ENCODE measurements at places on chromosomes 1 and 21.

DNA sequence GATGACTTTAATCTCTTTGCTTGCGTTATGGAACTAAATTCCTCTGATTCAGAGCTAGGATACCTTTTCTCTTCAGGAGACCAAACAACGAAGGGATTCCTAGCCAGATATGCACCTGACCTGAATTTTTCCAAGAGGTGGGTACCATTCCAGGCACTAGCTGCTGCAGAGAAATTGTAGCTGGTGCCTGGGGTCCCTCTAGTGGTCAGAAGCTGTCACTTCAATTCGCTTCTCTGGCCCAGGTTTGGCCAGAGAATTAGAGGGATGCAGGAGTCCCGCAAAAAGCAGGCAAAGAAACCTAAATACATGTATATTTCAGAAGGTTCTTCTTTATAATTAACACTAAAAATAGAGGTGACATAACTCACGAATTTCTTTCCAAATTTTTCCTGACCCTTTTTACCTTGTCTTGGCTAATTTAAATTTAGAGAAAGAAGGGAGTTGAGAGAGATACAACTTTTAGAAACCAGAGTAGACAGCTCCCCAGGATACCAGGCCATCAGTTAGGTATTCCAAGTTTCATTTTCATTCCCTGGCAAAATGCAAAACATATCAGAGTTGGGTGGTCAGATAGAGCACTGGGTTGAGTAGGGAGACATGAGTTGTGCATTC, 9.6 kb downstream of the ACKR1 start:
- no peak for DNase-seq

- DNase-seq = no peak
Observed at GRCh38 chr1:212752934-212753497, 38.6 kb downstream of the NSL1 start.

DNA sequence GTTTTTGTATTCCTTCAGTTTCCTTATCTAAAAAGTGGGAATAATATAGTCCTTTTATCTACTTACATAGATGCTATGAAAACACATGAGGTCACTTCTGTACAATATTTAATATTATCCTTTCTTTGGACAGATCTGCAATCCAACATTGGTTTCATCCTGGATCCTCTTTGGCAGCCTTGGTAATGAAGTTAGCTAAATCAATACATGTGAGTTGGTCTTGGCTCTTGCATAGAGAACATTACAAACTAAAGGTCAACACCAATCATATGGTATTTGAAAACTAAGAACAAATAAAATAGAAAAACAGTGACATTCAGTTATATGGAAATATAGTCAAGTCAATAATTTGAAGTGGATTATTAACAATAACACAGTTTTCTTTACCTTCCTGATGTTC, 3.2 kb upstream of the EDEM3 start:
- no peak for DNase-seq

- no peak for DNase-seq
Observed at GRCh38 chr1:99535470-99536164, 110.3 kb upstream of the PALMD start.

DNA sequence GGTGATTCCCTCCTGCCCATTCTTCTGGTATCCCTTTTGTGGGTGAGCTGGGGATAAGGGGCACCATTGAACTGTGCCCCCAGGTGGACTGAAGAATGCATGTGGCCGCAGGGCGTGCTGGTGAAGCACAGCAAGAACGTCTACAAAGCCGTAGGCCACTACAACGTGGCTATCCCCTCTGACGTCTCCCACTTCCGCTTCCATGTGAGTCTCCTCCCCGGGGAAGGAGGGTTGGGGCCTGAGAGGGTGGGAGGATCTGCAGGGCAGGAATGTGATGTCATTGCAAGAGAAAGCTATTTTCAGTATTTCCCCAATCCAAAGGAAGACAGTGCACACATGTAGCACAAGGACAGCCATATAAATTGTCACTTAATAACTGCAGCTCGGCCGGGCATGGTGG, 7.5 kb upstream of the KPNA6 start:
- DNase-seq = no peak

- DNase-seq = no peak
Observed at GRCh38 chr1:230145953-230146476, 79.0 kb downstream of the GALNT2 start.

GRCh38 chr1:184329962-184330868, 56.6 kb upstream of the C1orf21 start:
- no peak for DNase-seq

DNA sequence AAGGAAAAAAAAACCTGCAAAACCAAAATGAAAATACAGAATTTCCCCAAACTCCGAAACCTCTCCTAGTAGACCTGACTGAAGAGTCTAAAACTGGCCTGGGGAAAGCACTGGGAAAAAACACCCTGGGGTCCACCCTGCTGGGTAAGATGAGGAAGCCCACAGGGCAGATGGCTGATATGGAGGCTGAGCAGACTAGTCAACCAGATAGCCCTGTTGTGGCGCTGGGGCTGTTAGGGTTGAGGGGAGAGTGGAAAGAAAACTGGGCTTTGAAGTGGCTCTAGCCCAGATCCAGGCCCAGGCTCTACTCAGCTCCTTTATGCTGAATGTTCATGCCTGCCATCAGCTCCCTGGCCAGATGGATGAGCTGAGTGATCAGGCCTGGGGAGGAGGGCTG, 6.8 kb upstream of the SLAMF1 start:
- DNase-seq = no peak

DNA sequence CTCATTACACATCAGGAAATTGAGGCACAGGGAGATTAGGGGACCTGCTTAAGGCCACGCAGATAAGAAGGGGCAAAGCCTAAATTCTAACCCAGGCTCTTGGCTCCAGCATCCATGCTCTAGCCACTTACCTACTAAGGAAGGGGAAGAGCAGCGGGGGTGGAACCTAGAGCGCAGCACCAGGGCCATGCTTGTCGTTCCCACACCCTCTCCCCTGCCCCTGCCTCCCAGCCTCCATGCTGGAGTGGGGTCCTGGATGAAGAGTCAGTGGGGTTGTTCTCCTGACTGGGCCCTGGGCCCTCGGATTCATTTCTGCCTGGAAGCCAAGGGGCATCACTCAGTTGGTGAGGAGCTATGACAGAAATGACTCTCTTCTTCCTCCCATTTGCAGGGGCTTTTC, 133.3 kb downstream of the FOXD2 start:
- no peak for DNase-seq

- DNase-seq = no peak
Observed at GRCh38 chr1:178048883-178049282, 45.0 kb upstream of the RASAL2 start.

DNA sequence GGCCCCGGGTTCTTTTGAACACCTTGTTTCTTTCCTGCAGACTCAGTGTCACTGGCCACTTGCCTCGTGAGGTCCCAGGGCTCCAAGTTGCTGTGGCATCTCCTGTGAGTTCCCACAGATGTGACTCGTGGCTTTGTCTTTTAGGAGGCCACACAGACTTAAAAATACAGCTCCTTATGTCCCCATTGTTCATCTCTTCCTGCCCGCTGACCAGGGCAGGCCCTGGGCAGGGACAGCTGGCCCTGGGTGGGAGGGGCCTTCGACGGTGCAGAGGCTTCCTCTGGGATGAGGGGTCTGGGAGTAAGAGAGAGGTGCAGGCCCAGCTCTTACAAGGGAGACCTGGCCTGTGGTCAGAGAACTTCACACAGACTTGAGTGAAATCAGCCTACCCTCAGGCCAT, 15.6 kb downstream of the LDLRAP1 start:
- DNase-seq = no peak

GRCh38 chr1:189315035-189315901, 1162.4 kb downstream of the BRINP3 start:
- DNase-seq = no peak

GRCh38 chr1:147083919-147084272, 88.4 kb downstream of the PRKAB2 start:
- no peak for DNase-seq

- DNase-seq = no peak
Observed at GRCh38 chr1:92795166-92795565, 10.3 kb upstream of the EVI5 start.

DNA sequence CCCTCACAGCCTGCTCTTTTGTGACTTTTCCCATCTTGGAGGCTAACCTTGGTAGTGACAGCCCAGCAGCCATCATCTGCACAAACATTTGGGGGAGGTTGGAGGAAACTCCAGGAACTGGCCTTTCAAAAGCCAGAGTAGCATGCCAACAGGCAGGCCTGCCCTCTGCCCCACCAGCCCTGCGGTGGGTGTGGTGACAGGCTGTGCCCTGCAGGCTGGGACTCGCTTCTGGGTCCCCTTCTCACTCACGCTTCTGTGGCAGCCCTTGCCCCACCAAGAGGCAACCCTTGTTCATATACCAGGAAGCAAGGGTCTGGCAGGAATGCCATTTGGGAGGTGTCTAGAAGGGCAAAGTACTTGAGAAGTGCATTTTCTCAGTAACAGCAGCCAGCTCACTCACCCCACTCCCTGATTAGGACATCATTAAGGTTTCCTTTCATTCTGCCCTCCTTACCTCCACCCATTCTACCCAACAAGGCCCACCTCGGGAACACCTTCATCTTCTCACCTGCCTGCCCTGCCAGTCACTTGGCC, 20.8 kb upstream of the FAM3B start:
- no peak for DNase-seq

DNA sequence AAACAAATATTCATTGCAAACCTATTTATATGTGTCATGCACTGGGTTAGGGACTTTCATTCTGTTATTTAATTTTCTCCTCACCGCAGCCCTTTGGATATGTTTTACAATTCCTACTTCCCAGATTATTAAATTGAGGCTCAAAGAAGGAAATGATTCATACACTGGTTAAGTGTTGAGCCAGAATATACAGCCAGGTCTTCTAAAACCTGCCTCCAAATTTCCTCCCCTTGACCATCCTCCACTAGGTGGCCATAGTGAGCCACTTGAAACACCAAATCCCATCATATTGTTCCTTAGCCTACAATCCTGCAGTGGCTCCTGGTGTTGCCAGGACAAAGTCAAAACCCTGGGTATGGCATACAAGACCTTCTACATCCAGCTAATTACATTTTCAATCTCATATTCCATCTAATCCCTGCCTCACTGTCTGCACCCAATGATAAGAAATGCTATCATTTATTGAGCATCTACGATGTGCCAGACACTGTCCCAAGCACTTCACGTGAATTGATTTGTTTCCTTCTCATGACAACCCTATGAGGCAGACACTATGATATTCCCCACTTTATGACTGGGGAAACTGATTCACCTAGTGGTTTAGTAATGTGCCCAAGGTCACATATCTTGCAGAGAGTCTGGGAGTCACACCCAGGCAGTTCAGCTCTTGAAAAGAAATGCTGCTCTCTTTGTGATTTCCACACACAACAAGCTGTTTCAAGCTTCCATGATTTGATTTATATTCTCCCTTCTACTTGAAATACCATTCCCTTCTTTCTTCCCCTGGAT, 23.6 kb upstream of the KIRREL1 start:
- no peak for DNase-seq

DNA sequence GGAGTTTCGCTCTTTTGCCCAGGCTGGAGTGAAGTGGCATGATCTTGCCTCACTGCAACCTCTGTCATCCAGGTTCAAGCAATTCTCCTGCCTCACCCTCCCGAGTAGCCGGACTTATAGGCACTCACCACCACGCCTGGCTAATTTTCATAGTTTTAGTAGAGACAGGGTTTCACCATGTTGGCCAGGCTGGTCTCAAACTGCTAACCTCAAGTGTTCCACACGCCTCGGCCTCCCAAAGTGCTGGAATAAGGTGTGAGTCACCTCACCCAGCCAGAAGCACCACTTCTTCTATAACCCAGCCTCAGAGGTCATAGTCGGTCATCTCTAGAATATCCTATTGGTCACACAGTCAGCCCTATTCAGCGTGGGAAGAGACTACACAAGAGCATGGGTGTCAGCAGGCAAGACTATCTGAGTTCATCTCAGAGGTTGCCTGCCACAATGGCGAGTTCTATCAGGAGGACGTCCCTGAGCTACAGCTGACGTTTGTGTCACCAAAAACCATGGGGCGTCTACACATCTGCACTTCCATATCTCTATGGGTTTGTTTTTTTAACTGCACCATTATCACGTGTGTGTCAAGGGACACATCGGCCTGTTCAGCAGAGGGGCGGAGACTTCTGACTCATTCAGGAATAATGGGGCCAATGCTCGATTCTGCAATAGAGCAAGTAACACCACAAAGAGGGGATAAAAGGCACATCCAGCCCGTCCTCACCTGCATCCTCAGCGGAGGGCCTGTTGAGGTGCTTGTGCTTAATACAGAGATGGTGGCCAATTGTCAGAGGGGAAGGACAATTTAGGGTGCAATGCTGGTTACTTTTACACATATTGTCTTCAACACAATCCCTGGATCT, 256.3 kb upstream of the IRF2BP2 start:
- DNase-seq = no peak

DNA sequence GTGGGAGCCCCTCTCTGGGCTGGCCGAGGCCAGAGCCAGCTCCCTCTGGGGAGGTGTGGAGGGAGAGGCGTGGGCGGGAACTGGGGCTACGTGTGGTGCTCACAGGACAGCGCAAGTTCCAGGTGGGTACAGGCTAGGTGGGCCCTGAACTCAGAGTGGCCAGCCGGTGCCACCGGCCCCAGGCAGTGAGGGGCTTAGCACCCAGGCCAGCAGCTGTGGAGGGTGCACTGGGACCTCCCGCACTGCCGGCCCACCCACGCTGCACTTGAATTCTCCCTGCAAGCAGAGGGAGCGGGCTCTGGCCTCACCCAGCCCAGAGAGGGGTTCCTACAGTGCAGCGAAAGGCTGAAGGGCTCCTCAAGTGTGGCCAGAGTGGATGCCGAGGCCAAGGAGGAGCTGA, 20.2 kb downstream of the PRAMEF20 start:
- DNase-seq = no peak

DNA sequence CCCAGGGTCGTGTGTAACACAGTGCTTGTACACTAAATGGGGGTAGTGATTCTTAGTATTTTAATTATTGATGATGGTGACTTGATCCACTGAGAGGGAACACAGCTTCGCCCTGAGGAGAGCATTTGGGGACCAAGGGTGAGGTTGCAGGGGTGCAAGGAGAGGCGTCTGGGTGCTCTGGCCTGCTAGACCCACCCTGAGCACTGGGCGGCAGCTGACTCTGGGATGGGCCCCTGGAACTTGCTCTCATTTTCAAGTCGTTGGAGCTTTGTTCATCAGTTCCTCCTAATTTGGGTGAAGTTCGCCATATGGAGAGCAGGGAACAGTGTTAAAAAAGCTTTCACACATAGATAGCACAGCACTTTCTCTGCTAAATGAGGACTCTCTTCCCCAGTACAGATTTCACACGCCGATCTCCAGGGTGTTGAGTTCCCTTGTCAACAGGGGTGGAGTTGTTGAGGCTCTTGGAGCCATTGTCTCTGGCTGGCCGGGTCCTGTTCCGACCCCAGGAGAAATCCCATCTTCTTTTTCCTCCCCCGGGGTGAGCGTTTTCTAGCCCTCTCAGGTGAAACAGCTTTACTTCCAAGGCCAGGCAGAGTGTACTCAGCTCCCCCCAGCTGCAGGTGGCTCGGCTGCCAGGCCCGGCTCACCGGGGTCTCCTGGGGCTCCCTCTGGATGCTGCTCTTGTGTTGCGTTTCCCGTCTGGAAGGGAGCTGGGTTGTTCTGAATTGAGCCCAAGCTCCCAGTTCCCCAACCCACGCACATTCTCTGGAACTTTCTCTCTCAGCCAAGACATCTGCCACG, 367.4 kb downstream of the RPS6KC1 start:
- no peak for DNase-seq

- DNase-seq = no peak
Observed at GRCh38 chr1:82263396-82263795, 462.7 kb downstream of the ADGRL2 start.

- DNase-seq = no peak
Observed at GRCh38 chr21:41011951-41012366, 156.0 kb upstream of the BACE2 start.

- DNase-seq = no peak
Observed at GRCh38 chr1:67058242-67058641, 4.3 kb upstream of the SLC35D1 start.

Data from T-helper 9 cell (primary cell).